Purkinje cell (primary cell): ENCODE measurements at places on chromosomes 16 and 17. TPM values are rescaled to one million over a fixed set of nuclear protein-coding genes. Genes with fewer than 3 reads are reported as not detected.

Gene RTN4RL1
- 0.43 and 2.0 TPM in 2 replicates for polyA plus RNA-seq

Gene KIF22
- 19.1 and 28.6 TPM in 2 replicates for polyA plus RNA-seq

Gene PRSS27
- 0.10 TPM in 1 of 2 replicates, not detected in the other for polyA plus RNA-seq

Gene NEK8
- 2.3 TPM in 1 of 2 replicates, not detected in the other for polyA plus RNA-seq

Gene IRX5
- polyA plus RNA-seq, result 1.2 TPM in 2 replicates

Gene TACO1
- polyA plus RNA-seq, result 13.7 and 16.8 TPM in 2 replicates

Gene GCGR
- polyA plus RNA-seq, result not detected in 2 replicates

Gene GUCY2D
- polyA plus RNA-seq, result not detected in 2 replicates

Gene SKAP1
- not detected in 2 replicates for polyA plus RNA-seq

Gene KRT15
- polyA plus RNA-seq, result not detected in 2 replicates

Gene METTL2A
- polyA plus RNA-seq, result 16.1 and 18.0 TPM in 2 replicates

Gene ADGRG3
- not detected in 2 replicates for polyA plus RNA-seq

Gene HYDIN
- polyA plus RNA-seq, result 0.80 and 1.9 TPM in 2 replicates

Gene OMG
- 351 and 425 TPM in 2 replicates for polyA plus RNA-seq

Gene NPIPA5
- 0.48 and 9.5 TPM in 2 replicates for polyA plus RNA-seq

Gene CNGB1
- not detected in 2 replicates for polyA plus RNA-seq

Gene ABAT
- polyA plus RNA-seq, result 84.7 and 96.3 TPM in 2 replicates

Gene ACAP1
- 4.1 and 5.8 TPM in 2 replicates for polyA plus RNA-seq

Gene KRT12
- not detected in 2 replicates for polyA plus RNA-seq

Gene CTDNEP1
- 9.3 and 15.5 TPM in 2 replicates for polyA plus RNA-seq

Gene TLCD3B
- 0.71 TPM in 1 of 2 replicates, not detected in the other for polyA plus RNA-seq

Gene EFNB3
- 2.8 TPM in 1 of 2 replicates, not detected in the other for polyA plus RNA-seq

Gene SLC4A1
- not detected in 2 replicates for polyA plus RNA-seq

Gene CLDN6
- polyA plus RNA-seq, result not detected in 2 replicates

Gene OR1E2
- polyA plus RNA-seq, result not detected in 2 replicates

Gene CTRB2
- polyA plus RNA-seq, result 0.45 TPM in 1 of 2 replicates, not detected in the other

Gene RAC3
- polyA plus RNA-seq, result not detected in 2 replicates

Gene HBA1
- polyA plus RNA-seq, result 99.3 and 127 TPM in 2 replicates

Gene MT1E
- polyA plus RNA-seq, result 34.2 and 49.3 TPM in 2 replicates

Gene RGS11
- polyA plus RNA-seq, result 2.8 and 2.9 TPM in 2 replicates

Gene NUP88
- 12.4 and 45.8 TPM in 2 replicates for polyA plus RNA-seq

Gene TMC7
- 0.19 and 0.60 TPM in 2 replicates for polyA plus RNA-seq

Gene CCL11
- not detected in 2 replicates for polyA plus RNA-seq

Gene RFWD3
- 0.74 and 0.77 TPM in 2 replicates for polyA plus RNA-seq

Gene RAB37
- polyA plus RNA-seq, result 0.57 TPM in 1 of 2 replicates, not detected in the other

Gene SMIM22
- polyA plus RNA-seq, result not detected in 2 replicates

Gene NBR1
- 33.8 and 42.9 TPM in 2 replicates for polyA plus RNA-seq

Gene CCDC40
- polyA plus RNA-seq, result 0.73 and 1.5 TPM in 2 replicates

Gene P3H4
- polyA plus RNA-seq, result 0.55 and 0.83 TPM in 2 replicates

Gene CEP295NL
- polyA plus RNA-seq, result not detected in 2 replicates

Gene G6PC1
- not detected in 2 replicates for polyA plus RNA-seq

Gene EPOP
- polyA plus RNA-seq, result 0.60 and 1.2 TPM in 2 replicates

Gene DHRS7C
- not detected in 2 replicates for polyA plus RNA-seq

Gene PRAC1
- polyA plus RNA-seq, result not detected in 2 replicates

Gene HBQ1
- 2.3 and 4.8 TPM in 2 replicates for polyA plus RNA-seq

Gene SNAI3
- polyA plus RNA-seq, result not detected in 2 replicates

Gene ARHGDIG
- 2.6 and 15.2 TPM in 2 replicates for polyA plus RNA-seq

Gene SLC9A5
- 1.1 and 1.7 TPM in 2 replicates for polyA plus RNA-seq

Gene WNT9B
- not detected in 2 replicates for polyA plus RNA-seq
